ENCODE measurements at places on chromosomes 16 and 17. TPM values are rescaled to one million over a fixed set of nuclear protein-coding genes. Genes with fewer than 3 reads are reported as not detected.

- DNase-seq: no peak
These were observed 39.0 kb upstream of the LITAF start for GRCh38 chr16:11625769-11626168.

- no peak for DNase-seq
These were observed 38.9 kb downstream of the PLCG2 start for GRCh38 chr16:81817789-81818567.

DNA sequence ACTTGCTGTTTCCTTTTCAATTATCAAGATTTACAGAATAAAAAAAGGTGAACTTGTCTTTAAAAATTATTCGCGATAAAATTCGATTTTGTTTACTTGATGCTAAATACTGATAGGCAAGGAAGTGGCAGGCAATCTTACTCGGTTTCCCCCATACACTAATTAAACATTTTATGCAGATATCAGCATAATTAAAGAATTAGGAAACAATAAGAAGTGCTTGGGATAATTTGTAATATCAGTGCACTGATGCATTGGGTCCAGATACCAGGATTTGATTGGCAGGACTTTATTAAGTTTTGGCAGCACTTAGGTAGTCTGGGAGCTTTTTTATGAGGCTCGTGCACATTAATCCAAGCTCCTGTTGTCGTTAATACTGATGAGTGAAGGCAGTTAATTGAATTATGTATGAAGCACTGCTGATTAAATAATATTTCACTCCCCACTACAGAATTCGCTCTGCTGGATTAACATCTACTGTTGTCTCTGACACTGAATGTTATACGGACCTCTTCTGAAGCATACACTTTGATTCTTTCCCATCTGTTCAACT, 165.6 kb downstream of the CA10 start:
- DNase-seq: no peak

DNA sequence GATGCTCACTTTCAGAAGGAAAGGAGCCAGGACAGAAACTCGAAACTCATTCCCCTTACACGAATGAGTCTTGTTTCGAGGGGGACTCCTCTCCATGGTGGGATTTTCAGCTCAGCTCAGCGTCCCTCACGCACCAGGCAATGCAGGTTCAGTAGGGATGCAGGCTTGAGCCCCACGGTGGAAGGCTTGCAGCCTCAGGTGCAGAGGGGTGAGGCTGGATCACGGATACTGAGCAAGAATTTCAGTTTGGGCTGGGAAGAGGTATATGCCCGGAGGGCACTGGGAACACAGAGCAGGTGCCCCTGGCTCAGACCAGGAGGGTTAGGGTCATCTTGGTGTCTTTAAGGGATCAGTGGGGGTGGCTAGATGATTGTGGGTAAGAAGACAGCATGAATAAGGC, 344.9 kb upstream of the TNRC6C start:
- DNase-seq: peak; percentile 51

- no peak for DNase-seq
These were observed 263.4 kb downstream of the MRTFB start for GRCh38 chr16:14334366-14335080.

DNA sequence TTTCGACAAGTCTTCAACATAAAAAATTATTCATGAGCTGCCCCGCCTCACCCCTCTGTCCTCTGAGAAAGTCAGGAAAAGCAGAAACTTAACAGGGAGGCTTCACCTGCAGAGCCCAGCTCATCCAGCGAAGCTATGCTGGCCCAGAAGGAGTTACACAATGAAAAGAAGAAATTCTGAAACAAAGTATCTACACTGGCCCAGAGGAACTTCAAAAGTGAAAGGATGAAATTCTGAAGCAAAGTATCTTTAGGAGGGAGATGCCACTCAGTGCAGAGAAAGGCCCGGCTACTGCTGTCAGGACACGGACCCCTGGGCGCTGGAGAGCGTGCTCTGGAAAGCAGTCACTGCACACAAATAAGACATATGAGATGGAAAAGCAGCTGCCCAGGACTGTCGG, 1.6 kb downstream of the GALNS start:
- no peak for DNase-seq

- DNase-seq: peak; percentile 73
These were observed 79.8 kb downstream of the ENGASE start for GRCh38 chr17:79154446-79154845.

DNA sequence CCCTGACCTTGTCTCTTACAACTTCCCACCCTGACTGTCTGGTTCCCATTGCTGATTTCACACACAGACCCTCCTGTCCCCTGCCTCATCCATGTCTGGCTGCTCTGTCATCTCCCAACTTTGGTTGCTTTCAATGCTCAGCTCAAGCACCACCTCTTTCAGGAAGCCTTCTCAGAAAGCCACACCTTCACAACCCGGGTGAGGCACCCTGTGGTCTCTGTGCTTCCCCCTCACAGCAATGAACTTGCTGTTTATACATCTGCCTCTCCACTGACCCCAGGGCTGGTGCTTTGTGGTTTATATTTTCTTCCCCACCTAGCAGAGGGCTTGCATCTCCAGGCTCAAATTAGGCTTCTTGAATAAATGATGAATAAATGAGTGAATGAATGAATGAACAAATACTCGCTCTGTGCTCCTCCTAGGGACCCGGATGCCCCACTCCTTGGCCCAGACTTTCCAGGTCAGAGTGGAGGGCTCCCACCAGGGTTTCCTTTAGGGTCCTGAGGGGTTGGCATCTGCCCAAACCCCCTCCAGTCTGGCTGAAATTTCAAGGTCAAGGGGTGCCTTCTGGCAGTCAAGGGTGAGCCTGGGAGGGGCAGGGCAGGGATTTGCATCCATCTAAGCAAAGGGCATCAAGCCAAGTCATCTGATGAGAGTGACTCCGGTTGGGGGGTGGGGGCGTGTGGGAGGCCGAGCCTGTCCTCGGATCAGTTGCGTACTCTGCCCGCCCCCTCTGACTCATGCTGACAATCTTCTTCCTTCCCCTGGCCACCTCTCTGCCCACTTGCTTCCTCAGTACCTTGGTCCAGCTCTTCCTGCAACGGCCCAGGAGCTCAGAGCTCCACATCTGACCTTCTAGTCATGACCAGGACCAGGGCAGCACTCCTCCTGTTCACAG, at the start of gene ITGAX:
TSS of gene ITGAX (plus strand) at position 783 of the 898 bp plus-strand sequence. CDS start at position 862, 79 bp downstream.
- DNase-seq: peak; percentile 92

- DNase-seq: no peak
These were observed 129.2 kb upstream of the MYOCD start for GRCh38 chr17:12536472-12536871.

DNA sequence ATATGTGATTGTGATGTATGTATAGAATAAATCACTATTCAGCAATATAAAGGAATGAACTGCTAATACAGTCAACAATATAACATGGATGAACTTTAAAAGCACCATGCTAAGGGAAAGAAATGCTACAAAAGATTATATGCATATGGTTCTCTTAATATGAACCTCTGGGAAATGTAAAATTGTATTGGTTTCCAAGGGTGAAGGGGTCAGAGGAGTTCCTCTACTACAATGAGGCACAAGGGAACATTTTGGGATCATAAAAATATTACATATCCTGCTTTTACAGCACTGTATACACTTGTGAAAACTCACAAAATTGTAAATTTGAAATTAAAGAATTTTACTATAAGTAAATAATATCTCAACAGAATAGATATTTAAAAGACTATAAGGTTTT, 111.4 kb downstream of the CA10 start:
- no peak for DNase-seq

GRCh38 chr17:16491703-16492612, at the start of gene LRRC75A:
Gene LRRC75A (minus strand): TSS chr17:16492193. CDS start chr17:16491990, 203 bp downstream.
- peak; percentile 80 for DNase-seq

- peak; percentile 82 for DNase-seq
These were observed 11.0 kb upstream of the CBFB start for GRCh38 chr16:67017810-67018488.

DNA sequence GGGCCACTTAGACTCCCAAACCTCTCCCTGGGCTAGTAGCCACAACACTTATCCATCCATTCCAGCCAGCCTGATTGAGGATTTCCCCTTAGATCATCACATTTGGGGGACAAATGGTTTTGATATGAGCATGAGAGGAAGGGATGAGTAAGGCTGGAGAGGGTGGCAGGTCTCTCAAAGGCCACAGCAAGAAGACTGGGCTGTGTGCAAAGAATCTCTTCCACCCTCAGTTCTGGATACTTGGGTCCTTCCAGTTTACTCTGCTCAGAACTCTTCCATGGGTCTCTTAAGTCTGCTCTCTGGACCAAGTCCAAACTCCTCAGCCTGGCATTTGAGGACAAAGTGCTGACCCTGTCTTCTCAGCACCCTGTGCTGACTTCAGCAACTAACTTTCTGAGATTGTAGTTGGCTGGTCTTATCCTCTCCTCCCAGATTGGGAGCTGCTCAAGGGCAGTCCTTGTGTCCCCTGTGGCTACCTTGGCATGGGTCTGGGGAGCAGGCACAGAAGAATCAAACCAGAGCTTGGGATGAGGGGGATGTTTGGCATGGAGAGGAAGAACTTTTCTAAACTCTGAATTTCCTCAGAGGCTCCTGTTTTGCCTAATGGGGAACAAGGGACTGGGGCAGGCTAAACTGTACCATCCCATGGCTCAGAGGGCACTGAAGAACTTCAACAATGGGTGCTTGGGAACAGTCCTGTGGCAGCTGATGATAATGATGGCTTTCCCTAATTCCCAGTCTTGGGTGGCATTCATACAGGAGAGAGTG, 3.1 kb upstream of the NFATC3 start:
- no peak for DNase-seq

- DNase-seq: no peak
These were observed 147.8 kb downstream of the CMIP start for GRCh38 chr16:81592353-81592866.

- DNase-seq: no peak
These were observed 10.6 kb downstream of the CNTD1 start for GRCh38 chr17:42809250-42809649.

- peak; percentile 69 for DNase-seq
These were observed 22.7 kb downstream of the CIBAR2 start for GRCh38 chr16:85089525-85089924.

- peak; percentile 99 for DNase-seq
These were observed 6.7 kb upstream of the CD68 start for GRCh38 chr17:7572588-7573323.

DNA sequence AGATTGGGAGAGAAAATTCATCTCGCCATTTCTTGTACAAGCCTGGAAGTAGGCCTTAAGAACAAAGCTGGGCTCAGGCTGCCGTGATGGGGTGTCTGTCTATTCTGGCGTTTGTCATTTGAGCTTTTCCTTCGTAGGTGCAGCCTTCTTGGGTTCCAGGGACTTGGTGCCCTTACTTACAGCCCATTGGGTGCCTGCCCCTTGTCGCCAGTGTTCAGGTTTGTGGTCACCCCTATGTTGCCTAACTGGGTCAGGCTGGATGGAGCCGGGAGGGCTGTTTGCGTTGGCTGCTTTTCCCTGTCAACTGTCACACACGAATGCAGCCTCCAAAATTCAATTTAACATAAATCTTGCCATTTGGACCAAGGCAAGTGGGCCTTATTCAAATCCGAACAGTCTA, 23.7 kb upstream of the MED9 start:
- no peak for DNase-seq

DNA sequence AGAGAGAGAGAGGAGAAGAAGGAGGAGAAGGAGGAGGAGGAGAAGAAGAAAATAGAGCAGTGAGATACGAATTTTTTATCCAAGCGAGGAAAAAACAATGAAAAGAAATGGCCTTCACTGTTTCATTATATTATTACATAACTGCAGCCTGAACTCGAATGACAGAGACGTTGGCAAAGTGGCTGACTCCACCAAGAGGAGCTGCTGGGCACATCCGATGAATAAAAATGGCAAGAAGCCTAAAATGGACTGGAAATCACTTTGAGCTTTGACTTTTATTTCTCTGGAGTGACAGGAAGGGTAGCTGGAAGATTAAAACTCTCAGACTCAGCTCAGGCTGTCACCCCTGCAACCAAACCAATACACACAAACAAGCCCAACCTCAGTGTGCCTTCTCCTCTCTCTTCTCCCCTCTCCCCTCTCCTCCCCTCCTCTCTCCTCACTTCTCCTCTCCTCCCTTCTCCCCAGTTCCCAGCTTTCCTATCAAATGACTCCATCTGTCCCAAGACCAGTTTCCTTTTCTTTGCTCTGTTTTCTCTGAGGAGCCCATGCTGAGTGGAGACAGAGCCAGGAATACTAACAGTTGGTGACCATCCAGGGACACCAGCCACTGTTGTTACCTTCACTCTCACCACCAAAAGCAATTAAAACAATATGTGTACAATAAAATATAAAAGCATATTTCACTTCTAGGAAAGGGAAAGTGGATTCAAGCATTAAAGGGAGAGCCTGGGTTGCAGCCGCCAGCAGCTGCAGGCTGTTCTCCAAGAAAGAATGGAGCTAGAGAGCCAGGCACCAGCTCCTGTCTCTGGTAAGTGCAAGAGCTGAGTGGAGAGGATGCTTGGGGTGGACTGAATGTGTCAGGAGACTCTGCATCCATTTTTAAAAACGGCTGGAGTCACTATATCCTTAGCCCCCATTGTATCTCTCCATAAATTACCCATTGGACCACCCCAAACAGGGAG, 51.2 kb downstream of the SOX9 start:
- no peak for DNase-seq

- peak; percentile 75 for DNase-seq
These were observed 24.0 kb downstream of the PIK3R5 start for GRCh38 chr17:8941520-8941919.

- no peak for DNase-seq
These were observed 476.0 kb upstream of the ASIC2 start for GRCh38 chr17:33769066-33769465.

DNA sequence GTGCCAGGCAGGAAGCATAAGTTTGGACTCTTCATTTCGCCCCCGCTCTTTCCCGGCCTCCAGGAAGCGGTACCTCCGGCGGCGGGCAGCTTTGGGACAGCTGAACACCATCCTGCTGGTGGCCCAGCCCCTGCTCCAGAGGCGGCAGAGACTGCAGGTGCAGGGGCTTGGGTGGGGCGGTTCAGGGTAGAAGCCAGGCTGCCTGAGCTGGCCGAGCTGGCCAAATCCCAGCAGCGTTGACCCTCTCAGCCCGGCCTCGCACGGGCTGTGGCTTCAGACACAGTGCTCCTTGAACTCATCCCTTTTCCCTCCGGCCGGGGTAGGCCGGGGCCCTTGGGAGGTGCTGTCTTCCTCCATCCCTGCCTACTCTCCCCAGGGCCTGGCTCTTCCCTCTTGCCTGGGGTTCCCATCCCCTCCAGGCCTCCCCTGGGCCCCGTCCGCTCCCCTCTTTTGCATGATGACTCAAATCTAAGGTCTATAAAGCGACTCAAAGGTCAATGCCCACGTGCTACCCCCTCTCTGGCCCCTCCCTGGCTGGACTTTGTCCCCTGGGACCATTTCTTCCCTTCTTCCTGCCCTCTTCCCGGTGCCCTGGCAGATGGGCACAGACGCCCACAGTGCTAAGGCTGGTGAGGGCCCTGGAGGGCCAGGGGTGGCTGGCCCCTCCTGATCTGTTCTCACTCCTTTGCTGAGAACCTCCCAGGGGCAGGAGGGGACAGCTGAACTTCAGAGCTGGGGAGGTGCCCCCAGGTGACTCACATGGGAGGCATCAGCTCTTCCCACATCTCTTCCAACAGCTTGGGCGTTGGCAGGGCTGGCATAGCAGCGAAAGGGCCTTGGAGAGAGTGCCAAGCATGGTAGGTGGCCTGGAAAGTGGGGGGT, 22.7 kb downstream of the MYO15B start:
- no peak for DNase-seq

- DNase-seq: no peak
These were observed 4.8 kb downstream of the ABCA10 start for GRCh38 chr17:69223809-69224208.

GRCh38 chr17:40218740-40219593, at the start of gene WIPF2:
Gene WIPF2 (plus strand): TSS chr17:40219304. CDS start chr17:40256460, 37,156 bp downstream.
- peak; percentile 98 for DNase-seq

The KRTAP9-1 gene
- total RNA-seq: not detected

The VASN gene
- 20.3 TPM for total RNA-seq

The CACNG5 gene
- not detected for total RNA-seq

The PIRT gene
- total RNA-seq: not detected
